ENCODE measurements at places on chromosomes 13 and 19. TPM values are rescaled to one million over a fixed set of nuclear protein-coding genes. Genes with fewer than 3 reads are reported as not detected.

GRCh38 chr13:106491928-106492587 is 43.4 kb downstream of the EFNB2 start:
- no peak for DNase-seq

DNA sequence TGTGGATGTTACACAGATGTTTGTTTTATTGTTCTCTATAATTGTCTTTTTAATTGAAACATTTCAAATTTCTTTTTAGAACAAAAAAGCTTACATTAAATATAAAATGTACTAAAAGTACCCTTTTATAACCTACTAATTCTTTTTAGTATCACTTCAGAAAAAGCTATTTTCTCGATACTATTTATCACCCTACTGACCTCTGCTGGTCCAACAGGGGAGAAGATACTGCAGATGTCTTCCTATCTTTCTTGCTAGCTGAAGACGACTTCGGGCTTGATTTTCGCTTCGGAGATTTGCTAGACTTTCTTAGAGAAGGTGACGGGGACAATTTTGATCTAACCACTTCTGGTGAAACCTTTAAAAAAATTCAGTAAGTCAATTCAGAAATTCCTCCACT is 42.4 kb downstream of the ZC3H13 start:
- DNase-seq: no peak

DNA sequence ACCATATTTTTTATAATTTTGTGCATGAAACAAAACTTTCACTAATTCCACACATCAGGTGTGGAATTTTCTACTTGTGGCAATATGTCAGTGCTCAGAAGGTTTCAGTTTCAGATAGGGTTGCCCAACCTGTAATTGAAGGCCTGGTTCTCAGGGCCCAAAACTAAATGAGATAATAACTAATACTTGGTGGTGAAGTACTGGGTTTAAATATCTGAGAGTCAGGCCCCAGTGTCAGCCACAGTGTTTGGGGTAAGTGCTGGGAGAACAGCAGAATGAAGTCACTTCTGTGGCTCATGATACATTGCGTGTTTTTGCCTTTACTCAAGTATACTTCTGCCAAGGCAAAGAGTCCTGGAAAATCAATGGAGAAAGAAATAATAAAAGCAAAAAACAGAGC is 5.6 kb downstream of the SAFB start:
- DNase-seq: no peak

- peak; percentile 58 for DNase-seq
Observed at GRCh38 chr13:46551410-46552302, 1.3 kb upstream of the LRCH1 start.

DNA sequence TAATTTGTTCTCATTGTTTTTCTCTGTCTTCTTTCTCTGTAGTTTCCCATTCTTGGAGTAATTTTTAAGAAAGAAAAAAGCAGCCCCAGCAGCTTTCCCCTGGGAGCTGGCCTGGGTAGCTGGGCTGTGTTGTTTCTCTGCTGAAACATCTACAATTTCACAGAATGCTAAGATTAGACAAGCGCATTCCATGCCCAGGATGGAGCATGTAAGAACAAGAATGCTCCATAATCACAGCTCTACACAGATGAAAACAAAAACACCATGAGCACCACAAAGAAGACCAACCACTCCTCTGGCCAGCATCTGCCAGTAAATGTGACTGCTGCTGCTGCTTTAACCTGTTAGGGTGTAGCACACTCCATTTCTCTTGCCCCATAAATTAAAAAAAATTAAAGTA is 239.2 kb upstream of the SLITRK1 start:
- no peak for DNase-seq

- no peak for DNase-seq
Observed at GRCh38 chr19:18895824-18896341, at the start of gene CERS1. CERS1 (minus strand) TSS chr19:18896158; CDS start chr19:18896072, 86 bp downstream.

DNA sequence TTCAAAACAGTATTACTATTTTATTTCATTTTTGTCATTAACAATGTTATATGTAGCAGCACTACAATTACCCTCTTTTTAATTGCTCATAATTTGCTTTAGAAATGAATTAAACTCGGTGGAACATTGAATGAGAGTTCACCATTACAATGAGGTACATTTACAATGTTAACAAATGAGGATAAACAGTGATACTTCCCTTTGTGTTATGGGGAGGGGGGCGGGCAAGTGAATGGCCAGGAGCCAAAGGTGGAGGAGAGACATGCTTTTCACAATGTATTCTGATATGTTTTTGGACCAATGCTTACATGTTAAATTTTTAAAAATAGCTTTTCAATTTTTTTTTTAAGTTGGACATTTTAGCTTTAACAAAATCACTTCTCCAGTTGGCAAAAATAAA is 34.2 kb downstream of the NALCN start:
- no peak for DNase-seq

- no peak for DNase-seq
Observed at GRCh38 chr13:33274264-33274663, 11.3 kb downstream of the STARD13 start.

DNA sequence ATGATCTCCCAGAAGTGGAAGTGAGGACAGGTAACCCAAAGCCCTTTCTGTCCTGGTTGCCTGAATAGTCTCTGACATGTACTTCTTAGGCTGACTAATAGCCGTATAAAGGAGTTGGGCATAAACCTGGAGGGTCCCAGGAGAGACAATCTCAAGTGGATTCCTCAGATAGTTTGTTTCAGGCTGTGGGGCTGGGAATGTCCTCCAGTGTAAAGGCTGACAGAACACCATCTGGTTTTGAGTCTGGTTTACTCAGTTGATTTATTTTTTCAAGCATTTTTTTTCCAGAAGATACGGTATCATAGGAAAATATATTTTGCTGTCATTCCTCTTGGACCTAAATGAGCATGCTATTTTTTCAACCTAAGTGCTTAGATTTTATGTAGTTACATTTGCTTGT is 15.2 kb downstream of the HTR2A start:
- no peak for DNase-seq

GRCh38 chr13:100440751-100441425 is 147.7 kb downstream of the GGACT start:
- DNase-seq: no peak

GRCh38 chr13:49683489-49683888 is 7.8 kb downstream of the EBPL start:
- no peak for DNase-seq

- DNase-seq: no peak
Observed at GRCh38 chr13:25473864-25474263, 102.1 kb downstream of the ATP8A2 start.

DNA sequence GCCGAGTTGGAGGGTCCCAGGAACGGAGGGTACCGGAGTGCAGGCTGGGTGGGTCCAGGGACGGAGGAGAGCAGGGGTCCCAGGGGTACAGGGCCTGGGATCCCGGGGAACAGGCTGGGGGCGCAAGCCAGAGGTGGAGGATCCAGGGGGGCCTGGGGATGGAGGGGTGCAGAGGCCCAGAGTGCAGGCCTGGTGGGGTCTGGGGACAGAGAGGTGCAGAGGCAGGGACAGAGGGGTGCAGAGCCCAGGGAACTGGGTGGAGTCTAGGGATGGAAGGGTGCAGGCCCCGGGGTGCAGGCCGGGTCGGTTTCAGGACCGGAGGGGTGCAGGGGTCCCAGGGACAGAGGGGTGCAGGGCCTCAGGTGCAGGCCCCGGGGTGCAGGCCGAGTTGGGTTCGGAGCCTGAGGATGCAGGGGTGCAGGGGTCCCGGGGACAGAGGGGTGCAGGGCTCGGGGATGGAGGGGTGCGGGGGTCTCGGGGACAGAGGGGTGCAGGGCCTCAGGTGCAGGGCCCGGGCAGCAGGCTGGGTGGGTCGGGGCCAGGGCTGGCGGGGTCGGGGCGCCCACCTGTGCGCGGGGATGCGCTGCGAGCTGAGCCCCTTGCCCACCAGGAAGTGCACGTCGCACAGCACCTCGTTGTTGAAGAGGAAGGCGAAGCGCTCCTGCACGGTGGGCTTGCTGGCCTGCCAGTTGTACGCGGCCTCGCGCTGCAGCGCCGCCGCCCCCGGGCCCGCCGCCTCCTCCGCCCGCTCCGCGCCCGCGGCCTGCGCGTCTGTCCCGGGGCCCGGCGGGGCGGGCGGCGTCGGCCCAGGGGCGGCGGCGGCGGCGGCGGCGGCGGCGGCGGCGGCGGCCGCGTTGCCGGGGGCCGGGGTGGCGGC is 545 bp downstream of the BTBD2 start:
- DNase-seq: no peak

Gene CD22
- 1.4 TPM for total RNA-seq

Gene RPL13A
- 996 TPM for total RNA-seq

Gene KCNN1
- total RNA-seq: 0.99 TPM

Gene BCAM
- total RNA-seq: 178 TPM

Gene MUC16
- total RNA-seq: not detected
